ENCODE measurements at places on chromosomes 7 and 10.
A peak's percentile ranks its signal among the peaks of the same experiment; 100 is the strongest.

GRCh38 chr7:64869121-64869725 is 33.9 kb upstream of the ZNF273 start:
- DNase-seq = no peak

- DNase-seq = no peak
Measured at GRCh38 chr10:61627266-61627665, 35.5 kb upstream of the CABCOCO1 start.

- no peak for DNase-seq
Measured at GRCh38 chr7:131076711-131077181, 250.9 kb upstream of the MKLN1 start.

DNA sequence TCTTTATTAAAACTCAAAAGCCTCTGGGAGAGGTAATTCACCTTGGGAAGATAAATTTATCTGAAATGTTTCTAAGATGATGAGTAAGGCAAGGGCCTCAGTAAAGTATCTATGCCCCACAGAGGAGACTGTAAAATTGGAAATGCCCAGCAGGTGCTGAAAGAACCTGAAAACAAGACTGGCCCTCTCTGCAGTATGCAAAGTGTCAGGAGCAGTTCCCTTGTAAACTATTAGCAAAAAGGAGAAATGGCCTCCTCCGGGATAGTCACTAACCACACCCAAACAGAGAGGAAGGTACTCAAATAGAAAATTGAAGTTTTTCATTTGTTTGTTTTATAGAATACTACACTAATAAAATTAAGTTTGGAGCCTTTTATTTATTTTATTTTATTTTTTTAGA is 81.2 kb downstream of the FZD1 start:
- no peak for DNase-seq

DNA sequence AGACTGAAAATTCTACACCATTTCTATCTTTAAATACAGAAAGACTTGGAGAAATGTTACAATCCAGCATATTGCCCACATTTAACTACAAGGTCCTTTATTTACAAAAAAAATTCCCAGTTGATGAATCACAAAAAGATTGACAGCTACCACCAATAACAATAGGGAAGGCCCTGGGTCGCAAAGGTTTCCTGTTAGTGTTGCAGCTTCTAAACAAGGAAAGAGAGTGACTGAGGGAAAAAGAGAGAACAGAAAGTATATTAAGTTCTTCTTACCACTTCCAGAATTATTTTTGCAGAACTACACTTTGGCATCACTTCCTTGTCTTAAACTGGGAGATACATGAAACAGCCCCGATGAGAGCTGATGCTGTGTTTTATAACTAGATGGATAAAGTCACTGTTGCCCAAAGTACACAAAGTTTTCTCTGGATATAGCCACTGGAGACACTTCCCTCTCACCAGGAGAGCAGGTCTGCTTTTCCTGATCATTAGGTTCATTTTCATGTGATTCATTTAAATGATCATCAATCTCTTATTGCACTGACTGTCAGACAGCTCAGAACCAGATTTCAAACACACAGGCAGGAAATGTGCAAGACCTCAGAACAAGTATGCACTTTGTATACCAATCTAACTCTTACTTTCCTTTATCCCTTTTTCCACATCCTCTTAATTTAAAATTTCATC is 57.0 kb downstream of the SHTN1 start:
- peak; percentile 19 for DNase-seq

DNA sequence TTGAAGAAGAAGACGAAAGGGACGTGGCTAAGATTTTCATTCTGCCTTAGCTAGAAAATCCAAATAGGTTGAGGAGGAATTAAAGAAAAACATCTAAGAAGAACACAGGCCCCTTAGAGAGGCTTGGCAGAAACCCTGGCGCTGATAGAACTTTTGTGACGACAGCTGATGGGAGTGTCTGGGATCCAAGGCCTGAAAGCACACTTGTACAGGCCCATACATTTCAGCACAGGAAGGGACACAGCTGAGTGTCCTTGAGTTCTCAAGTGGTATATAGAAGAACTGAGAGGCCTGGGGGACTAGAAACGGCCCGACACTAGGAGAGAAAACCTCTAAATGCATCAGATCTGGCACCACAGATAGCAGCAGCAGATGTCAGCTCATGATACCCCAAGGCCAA is 39.5 kb downstream of the PRPS1L1 start:
- DNase-seq = no peak

DNA sequence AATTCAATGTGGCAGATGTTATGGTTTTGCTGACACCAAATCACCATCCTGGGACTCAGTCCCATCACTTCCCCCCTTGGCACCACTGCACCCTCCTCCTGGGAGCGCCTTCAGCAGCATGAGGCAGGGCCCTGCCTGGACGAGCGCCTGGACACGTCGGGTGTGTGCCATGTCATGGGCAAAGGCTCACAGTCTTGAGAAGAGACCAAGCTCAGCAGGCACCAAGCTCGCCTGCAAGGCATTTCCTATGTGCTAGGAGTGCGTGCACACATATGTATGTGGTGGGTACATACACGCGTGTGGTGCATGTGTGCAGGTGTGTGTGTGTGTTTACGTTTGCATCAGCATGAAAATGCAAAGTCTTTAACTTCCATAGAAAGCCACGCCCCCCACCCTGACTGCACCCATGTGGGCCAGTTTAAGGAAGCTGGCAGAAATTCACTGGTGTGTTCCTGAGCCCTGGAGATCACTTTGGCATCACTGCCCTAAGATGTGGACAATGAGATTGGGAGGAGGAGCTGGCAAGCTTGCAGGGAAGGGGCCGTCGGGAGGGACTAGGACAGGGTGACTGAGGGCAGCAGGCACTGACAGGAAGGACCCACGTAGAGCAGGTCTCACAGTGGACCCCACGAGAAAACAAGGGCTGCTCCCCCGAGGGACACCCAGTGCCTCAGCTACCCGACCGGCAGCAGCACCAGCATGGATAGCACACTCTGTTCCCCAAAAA is 169.9 kb upstream of the PPP2R2D start:
- DNase-seq = no peak

- DNase-seq = no peak
Measured at GRCh38 chr10:7457478-7458316, 46.9 kb upstream of the SFMBT2 start.

Data from H54 (cell line).